ENCODE measurements at places on chromosomes 5 and 9.

- peak; percentile 9 for DNase-seq
These were observed 78.4 kb upstream of the OTULINL start for GRCh38 chr5:14503017-14503680.

DNA sequence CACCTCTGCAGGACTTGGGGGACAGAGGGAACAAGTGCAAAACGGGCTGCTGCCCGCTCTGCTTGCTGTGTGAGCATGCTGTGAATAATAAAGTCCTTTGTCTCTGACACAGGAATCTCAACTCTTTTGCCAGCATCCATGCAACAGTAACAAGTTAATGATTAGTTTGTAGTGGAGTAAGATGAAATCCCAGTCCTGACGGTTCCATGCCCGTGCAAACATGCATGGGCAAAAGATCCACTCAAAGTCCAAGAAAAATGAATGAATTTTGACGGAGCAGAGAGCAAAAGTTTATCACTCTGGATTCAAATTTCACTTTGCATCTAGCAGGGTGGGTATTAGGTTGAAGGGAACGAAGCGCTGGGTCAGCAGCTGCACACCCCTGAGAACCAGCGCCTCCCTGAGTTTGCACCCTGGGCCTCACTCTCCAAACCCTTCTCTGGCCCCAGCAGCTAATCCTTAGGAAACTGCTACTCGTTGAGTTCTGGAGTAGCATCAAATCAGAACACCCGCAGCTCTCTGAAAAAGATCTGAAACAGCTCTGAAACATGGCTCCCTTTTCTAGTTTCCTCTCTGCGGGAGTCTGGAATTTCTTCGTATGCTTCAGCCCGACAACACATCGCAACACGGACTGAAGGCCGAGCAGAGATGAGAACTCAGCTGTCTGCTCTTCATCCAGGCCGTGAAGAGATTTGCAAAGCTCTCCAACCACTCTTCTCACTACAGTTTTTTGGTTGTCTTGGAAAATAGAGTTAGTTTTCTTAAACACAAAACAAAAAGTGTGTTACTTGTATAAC, 45.6 kb upstream of the RUFY1 start:
- DNase-seq, result peak; percentile 25

DNA sequence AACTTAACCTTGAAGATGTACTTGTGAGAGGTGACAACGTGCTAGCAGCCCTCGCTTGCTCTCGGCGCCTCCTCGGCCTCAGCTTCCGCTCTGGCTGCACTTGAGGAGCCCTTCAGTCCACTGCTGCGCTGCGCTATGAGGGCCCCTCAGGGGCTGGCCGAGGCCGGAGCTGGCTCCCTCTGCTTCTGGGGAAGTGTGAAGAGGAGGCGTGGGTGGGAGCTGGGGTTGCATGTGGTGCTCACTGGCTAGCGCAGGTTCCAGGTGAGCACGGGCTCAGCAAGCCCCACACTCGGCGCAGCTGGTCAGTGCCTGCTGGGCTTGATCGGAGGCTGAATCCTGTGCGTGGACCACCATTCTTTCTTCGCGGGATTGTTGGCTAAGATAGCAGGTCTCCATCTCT, 166.1 kb downstream of the MRPS30 start:
- no peak for DNase-seq

GRCh38 chr5:115579747-115580173, 22.5 kb downstream of the TICAM2 start:
- no peak for DNase-seq

DNA sequence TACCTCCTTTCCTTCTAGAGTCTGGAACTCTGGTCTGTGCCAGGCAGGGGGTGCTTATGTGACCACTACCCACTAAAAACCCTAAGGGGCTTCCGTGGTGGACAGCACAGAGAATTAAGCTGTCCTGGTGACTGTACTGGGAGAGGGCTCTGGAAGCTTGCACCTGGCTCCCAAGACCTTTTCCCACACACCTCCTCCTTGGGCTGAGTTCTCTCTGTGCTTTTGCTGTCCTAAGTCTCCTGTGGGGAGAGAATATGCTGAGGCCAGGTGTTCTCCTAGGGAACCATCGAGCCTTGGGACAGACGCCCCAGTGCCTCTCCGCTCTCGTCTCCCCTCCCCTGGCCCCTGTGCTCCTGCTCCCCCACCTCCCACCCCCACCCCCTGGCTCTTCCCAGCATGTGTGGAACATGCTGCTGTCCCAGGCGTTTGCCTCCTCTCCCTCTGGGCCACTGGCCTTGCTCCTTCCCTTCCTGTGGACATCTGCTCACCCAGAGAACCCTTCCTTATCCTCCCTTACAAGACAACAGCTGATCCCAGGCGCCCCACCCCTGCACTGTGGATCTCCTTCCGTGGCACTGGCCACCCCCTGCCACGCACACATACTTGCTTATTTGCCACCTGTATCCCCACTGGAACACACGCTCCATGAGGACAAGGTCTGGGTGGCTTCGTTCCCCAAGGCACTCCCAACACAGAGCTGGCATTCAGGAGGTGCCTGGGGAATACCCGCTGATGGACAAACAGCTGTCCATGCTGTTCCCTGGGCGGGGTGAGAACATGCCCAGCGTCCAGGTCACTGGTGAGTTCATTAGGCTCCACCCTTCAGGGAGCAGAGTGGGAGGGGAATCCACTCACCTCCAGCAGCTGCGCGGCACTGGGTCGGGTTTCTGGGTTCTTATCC, 83.0 kb downstream of the STK10 start:
- no peak for DNase-seq

DNA sequence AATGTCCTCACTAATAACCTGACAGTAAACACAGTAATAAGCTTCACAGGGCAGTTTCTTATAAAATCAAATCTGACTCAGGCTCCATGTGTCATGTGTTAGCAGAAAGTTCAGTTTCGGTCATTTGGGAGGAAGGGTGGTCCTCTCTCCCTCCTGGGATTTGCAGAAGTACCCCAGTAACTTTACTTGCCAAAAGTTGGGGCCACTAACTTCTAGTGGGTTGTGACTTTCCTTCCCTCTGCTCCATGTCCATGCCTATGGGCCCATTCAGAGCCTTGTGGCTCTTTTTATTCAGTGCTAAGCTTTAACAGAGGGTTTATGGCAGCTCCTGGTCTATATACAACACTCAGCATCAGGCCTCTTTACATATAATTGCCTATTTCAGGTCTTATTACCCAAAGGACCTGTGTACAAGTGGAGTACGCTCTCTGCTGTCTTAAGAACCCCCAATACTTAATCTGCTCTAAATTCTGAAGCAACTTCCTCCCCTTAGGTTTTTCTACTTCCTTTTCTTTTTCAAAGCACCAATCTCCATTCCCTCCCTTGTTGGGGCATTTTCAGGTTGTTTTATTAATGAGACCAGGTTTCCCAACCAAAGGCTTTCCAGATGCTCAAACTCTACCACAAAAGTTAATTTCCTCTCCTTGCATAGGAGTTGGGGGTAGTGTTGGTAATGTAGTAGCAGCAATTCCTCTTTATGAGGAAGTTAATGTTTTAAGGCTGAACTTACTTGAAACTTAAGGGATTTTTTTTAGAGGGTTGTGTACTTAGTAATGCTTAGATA, 107.7 kb downstream of the CCDC192 start:
- DNase-seq, result no peak

- no peak for DNase-seq
These were observed 70.3 kb downstream of the RIGI start for GRCh38 chr9:32455738-32456137.

- DNase-seq, result no peak
These were observed 38.1 kb upstream of the GFPT2 start for GRCh38 chr5:180391276-180391675.

- DNase-seq, result no peak
These were observed 39.4 kb downstream of the CTNNAL1 start for GRCh38 chr9:108973895-108974294.

DNA sequence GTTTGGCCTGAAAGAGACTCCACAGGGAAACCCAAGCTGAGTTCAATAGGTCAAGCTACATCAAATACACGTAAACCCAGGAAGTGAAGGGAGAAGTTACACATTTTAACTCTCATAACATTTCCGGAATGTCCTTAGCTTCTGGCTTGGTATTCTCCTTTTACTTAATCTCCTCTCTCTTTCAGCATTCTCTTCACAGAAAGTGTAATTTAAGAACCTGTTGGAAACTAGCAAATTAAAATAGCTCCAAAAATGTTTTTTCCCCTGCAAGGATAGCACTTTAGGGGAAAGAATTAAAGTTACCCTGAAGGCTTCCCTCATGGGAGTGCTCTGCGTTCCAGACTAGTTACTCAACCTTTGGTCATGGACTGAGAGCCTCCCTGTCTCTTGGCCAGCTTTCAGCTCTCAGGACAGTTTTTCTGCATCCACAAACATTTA, 292.7 kb upstream of the TARS1 start:
- peak; percentile 85 for DNase-seq

DNA sequence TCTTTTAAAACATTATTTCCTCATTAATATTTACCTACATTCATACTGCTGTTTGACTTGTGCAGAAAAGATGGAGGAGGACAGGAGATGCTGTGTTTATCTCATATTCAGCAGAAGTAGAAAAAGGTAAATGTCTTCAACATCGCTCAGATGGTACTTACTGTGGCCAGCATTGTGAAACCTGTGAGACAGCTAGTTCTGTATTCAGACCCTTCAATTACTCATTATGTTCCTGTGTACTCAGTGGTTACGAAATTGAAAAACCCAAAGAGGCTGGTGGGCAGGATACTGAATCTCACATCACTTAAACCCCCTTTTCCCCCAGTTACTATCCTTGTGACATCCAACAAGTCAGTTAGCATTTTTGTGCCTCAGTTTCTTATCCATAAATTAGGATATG, 216.0 kb downstream of the KDM4C start:
- peak; percentile 27 for DNase-seq

GRCh38 chr9:16825971-16826625, 44.4 kb downstream of the BNC2 start:
- DNase-seq, result peak; percentile 23

DNA sequence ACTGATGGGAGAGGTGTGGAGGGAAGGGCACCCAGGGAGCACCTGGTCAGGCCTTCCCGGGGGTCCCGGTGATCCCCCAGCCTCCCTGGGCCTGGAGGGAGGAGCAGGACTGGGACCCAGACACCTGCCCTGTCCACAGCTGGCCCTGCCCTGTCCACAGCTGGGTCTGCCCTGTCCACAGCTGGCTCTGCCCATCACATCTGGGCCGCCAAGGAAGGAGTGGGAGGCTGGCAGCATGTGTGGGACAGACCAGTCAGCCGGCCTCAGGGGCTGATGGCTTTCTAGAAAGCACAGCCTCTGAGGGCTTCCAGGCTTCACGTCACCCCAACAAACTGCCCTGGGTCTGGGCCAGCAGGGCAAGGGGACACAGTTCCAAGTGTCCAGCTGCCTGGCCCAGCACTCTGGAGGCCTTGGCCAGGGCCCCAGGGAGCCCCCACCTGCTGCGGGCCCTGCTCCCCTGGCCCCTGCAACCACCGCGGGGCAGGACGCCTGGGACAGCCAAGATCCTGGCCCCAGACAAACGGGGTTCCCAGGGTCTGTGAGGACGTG, 12.2 kb downstream of the DNLZ start:
- DNase-seq, result no peak

- DNase-seq, result no peak
These were observed 36.9 kb downstream of the RANBP6 start for GRCh38 chr9:5978523-5978922.

- DNase-seq, result no peak
These were observed 1.0 kb downstream of the AIF1L start for GRCh38 chr9:131097126-131097947.

GRCh38 chr5:1761453-1761755, 38.2 kb downstream of the MRPL36 start:
- DNase-seq, result no peak

DNA sequence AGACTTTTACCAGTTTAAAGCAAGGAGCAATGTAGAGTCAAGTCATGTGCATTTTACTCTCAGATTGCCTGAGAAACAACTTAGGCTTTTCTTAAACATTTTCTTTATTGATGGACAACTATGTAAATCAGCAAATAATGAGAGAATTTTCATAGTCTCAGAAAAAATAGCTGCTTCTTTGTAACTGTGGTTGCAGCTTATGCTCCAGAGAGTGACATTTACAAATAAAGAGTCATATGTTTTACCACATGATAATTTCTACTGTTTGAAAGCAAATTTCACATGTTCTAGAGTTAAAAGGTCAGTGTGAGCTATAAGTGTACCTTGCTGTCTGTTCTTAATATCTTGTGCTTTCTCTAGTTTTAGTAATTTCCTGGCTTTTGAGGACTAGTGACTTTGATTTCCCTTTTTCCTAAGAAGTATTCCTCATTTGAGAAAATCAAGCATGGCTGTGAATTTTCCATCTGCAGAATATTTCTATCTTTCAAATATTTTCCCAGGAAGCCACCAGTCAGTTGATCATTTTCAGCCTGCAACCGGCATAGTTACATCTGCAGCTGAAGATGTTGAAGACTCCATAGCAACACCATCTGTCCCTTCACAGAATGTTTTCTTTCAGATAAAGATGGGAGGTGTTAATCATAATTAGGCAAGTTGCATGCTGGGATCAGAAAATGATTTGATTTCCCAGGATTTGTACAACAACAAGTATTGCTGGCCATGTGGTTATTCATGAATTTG, 229.9 kb downstream of the SGCD start:
- DNase-seq, result no peak

- DNase-seq, result no peak
These were observed 62.0 kb upstream of the FST start for GRCh38 chr5:53418409-53418808.

GRCh38 chr9:19369107-19369506, 10.9 kb downstream of the RPS6 start:
- no peak for DNase-seq

DNA sequence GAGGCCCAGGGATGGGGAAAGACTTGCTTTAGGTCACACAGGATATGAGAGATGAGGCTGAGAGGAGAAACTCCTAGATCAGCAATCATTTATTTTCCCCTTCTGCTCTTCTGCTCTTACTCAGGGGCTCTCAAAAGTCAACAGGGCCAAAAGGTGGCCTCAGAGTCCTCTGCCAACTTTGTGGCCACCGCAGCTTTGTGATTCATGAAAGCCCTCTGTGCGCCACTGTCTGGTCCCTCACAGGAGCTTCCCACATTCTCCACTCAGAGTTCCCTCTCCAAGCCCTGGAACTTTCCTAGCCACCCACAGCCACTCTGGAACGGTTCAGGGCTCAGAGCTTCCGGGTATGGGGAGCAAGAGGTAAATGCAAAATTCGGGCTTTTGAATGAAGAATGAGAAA, 82.4 kb downstream of the COL27A1 start:
- DNase-seq, result no peak

DNA sequence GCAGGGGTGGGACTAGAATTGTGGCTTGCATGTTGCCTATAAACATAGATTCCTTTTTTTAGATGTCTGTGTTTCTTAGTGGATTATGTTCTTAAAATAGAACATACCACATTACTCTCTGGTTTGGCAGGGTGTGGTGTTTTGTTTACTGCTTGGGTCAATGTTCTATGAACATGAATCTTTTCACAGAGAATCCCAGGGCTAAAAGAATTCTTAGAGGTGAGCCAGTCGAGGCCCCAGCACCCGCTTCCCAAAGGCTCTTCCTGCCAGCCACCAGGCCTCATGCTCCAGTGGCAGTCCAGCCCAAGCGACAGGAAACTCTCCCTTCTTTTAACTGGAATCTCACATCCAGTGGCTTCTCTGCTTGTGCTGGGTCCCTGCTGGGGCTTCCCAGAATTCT, 126.6 kb downstream of the C9orf152 start:
- peak; percentile 36 for DNase-seq

GRCh38 chr5:97085459-97086181, 56.8 kb downstream of the LIX1 start:
- DNase-seq, result no peak
